Stimulated activated naive B cell treated with anti-CD40 and anti-IgM and Interleukin-4, amounts not matched to agents 10 μg/mL and 1 μg/mL and 100 μg/mL, for 72 hours (primary cell): ENCODE measurements at places on chromosomes 2 and 18.

DNA sequence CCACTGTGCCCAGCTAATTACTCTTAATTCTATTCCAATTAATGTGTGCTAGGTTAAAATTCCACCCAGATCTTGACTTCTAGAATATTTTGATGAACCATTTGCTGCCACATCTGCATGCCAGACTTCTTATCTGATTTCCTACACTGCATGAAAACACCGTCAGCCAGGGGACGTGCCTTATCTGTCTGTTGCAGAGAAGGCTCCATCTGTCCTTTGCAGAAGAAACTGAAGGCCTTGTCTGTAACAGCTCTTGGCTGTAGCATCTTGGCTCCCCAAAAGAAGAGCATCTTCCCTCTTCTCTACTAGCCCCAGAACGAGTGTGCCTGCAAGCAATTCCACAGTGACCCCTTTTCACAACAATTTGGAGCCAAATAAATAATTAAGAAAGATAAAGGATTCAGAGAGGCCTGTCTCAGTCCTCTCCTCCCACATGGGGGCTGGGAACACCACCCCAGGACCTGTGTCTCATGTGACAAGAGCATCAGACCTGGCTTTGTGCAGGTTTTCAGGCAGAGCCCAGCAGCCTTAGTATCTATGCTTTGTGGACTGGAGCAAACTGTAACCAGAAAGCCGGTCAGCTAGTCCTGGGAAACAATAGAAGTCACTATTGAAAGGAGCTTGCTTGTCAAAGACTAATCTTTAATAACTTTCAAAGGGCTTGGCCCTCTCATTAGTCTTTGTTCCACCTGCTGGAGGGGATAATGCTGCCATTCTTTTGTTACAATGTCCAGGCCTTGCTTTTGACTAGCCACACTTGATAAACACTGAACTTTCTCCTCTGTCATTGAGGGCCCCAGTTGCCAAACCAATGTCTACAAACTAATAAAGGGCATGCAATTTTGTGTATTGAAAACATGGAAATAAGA lies 84.0 kb upstream of the NEUROD1 start:
- no peak for DNase-seq

DNA sequence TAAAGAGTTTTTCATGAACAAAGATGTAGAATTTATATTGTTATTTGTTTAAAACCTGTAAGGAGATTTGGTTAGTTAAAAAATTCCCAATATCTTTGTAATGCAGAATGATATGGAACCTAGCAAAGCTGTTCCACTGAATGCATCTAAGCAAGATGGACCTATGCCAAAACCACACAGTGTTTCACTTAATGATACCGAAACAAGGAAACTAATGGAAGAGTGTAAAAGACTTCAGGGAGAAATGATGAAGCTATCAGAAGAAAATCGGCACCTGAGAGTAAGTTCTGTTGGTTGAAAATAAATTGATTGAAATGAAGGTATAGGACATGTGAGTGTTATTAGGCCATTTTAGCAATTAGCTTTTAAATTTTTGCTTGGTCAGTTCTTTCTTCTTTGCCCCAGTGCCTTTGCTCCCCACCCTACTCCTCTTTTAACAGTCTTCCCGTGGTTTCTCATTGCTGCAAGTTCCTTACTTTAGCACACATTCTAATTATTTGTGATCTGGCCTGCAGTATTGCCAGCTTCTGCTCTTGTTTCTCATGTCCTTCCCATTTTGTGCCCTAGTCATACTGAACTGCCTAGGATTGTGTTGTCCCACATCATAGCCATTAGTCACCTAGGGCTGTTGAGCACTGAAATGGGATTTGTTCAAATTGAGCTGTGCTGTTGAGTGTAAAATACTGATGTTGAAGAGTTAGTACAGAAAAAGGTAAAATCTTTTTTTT lies 36.6 kb downstream of the VAPA start:
- DNase-seq, result no peak

DNA sequence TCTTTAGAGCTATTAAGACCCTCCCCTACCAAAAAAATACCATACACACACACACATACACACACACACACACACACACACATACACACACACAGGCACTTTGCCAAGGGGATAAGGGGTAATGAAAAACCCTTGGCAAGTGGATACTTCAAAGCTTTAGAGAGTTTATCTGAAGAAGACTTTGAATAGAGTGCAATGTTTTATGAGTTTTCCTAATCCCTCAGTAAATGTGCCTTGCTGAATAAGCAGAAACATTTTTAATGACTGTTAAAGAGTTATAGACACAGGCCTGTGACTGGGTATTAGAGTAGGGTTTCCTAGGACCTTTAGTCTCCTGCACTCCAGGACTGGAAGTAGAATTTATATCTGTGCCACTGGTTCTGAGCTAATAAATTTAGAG lies 75.5 kb upstream of the CTAGE1 start:
- no peak for DNase-seq

DNA sequence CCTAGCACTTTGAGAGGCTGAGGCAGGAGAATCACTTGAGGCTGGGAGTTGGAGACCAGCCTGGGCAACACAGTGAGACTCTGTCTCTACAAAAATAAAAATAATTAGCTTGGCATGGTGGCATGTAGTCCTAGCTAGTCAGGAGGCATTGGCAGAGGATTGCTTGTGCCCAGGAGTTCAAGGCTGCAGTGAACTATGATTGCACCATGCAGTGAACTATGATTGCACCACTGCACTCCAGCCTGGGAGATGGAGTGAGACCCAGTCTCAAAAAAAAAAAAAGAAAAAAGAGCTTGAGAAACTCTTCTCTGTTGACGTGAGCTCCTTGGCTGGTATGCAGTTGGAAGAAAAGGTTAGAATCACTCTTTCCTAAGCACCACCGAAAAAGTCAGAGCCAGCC lies 125.1 kb upstream of the TNP1 start:
- no peak for DNase-seq
